ENCODE measurements at places on chromosomes 4 and X.

DNA sequence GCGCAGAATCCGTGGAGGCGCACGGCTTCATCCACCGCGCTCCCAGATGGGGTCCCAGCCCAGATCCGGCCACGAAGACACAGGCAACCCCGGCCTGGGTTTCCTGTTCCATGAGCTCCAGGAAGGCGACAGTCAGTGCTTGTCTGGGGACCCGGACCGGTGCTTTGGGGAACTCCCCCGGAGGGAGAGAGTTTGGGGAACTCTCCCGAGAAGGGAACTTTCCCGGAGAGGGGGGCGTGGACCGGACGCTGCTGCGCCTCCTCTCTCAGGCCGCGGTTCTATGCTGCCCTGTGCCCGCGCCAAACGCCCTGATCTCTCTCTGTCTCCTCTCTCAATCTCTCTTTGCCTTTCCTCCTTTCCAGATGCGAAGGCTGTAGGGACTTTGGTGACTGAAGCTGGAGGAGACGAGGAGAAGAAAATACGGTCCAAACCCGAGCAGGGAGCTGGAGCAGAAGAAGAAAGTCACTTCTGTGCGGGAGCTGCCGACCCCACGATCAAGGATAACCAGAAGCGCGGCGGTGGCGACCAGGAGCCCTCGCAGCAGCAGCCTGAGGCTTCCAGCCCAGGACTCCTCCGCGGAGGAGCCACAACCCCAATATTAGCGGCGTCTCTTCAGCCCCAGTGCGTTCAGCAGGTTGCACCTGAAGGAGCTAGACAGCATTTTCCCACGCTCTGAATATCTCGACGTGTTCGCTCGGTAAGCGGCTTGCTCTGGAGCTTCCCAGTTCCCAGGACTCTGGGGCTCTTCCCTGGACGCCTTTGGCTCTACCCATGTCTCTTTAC, 47.6 kb upstream of the NKAP start:
- DNase-seq: no peak

GRCh38 chr4:173418639-173419038, 19.7 kb upstream of the SCRG1 start:
- DNase-seq: no peak

DNA sequence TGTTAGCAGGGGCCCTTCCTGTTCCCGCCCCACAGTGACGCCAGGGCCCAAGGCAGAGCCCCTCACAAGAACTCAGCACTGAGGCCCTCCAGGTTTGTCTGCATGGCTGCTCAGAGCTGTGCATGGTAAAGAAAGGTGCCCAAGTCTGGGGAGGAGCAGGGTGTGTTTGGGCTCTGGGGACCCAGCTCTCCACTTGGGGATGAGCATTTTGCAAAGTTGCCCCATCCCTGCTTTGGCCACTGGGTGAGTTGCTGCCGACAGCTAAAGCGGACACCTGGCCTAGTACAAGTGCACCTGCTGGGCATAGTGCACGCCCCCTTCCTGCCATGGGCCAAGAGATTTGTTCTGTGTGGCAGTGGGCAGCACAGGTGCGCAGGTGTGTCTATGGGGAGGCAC, 2.0 kb upstream of the MXD4 start:
- no peak for DNase-seq

GRCh38 chr4:173264684-173265185, 69.4 kb downstream of the HMGB2 start:
- DNase-seq: no peak

- DNase-seq: no peak
Observed at GRCh38 chr4:105458001-105458400, 15.9 kb downstream of the PPA2 start.

- DNase-seq: no peak
Observed at GRCh38 chr4:53557669-53558064, 33.6 kb downstream of the LNX1 start.

GRCh38 chr4:1628892-1629698, 55.0 kb downstream of the FAM53A start:
- peak; percentile 55 for DNase-seq

GRCh38 chr4:101345271-101345595, 2.1 kb downstream of the PPP3CA start:
- no peak for DNase-seq

DNA sequence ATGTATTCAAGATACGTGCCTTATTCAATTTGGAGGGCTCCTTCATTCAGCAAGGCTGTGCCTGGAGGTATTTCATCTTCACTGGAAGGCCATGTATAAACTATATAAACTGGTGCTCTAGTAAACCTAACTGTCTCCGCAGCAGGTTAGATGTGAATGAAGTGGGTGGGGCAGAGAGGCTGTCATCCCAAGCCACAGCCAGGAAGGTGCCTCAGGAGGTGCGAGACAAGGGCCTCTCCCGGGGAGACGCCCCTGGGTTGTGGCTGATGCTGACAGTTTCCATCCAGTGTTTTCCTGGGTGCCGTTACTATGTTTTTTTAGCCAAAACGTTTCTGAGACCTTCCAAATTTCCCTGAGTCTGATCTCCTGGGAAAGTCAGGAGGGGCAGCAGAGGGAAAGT, 221.5 kb upstream of the RPL34 start:
- no peak for DNase-seq

- no peak for DNase-seq
Observed at GRCh38 chr4:1777822-1778641, 15.1 kb upstream of the FGFR3 start.

DNA sequence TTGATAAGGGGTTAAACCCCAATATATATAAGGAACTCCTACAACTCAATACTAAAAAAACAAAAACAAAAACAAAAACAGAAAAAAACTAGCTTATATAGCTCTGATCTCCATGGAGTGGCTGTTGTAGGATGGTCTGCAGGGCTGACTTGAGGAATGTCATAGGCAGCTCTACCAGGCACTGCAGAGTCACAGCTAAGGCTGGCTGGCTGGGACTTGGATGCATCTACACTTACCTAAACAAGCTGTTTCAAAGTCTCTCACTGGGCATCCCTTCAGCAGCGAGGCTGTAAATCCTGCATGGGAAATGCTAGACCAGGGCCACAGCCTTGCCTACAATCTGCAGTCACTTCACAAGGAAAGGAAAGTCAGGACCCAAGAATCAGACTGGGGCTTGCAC, 61.3 kb downstream of the HOPX start:
- DNase-seq: no peak

GRCh38 chr4:149972407-149972806, 105.8 kb upstream of the DCLK2 start:
- DNase-seq: no peak

DNA sequence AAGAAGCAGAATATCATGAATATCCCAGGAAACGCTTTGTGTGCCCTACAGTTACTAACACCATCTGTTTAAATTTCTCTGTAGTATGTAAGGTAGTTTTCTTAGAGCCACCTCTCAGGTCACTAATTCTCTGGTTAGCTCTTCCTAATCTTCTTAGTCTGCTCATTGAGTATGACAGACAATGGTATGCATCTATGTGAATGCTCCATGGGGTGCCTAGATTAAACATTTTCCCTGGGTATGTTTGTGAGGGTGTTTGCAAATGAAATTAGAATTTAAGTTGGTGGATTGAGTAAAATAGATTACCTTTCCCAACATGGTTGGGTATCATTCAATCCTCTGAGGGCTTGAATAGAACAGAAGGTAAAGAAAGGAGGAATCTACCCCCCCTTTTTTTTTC, 233.0 kb downstream of the PCDH18 start:
- DNase-seq: no peak

GRCh38 chr4:186726426-186727168, 2.9 kb upstream of the FAT1 start:
- no peak for DNase-seq

DNA sequence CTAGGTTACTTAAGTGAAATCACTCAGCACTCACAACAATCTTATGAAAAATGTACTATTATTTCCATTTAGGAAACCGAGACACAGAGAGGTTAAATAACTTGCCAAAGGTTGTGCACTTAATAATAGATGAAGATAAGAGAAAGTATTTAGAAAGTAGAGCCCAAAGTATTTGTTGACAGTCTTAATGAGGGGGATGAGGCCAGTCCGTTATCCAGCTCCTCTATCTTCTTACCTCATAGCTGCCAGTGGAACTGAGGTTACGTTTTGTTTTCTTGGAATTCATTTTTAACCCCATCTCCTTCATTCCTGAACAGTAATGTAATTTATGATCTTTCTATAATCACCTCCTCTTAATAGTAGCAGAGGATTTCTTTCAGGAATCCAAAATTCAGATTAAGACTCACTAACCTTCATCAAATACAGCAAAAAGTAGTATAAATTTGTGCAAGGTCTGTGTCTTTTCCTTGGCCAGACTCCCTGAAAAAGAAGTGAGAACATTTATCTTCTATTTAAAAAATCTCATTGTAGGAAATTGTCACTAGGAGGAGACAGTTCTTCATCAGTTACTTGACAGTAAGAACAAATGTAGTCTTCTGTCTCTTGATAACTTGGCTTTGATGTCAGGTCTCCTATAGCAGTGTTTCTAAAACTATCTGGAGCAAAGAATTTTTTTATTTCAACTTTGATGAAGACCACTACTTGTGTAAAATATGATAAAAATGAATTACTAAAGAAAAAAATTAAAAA, 35.5 kb downstream of the F8 start:
- DNase-seq: no peak

DNA sequence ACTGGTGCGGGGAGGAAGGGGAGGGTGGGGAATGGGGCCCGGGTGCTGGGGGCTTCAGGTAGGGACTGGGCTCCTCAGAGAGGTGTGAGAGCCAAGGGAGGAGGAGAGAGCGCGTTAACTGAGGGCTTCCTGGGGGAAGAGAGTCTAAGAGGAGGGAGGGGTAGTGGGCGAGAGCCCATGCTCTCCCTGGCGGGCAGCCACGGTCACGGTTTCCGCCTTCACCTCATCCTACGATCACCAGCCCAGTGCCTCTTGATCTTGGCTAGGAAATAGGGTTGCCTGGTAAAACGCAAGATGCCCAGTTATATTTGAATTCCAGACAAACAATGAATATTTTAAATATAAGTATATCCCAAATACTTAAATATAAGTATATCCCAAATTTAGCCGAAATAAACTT, 60.8 kb upstream of the GRPEL1 start:
- DNase-seq: no peak

GRCh38 chr4:185792384-185793115, 19.4 kb downstream of the SORBS2 start:
- no peak for DNase-seq

GRCh38 chrX:24396931-24397279, 36.5 kb downstream of the SUPT20HL1 start:
- no peak for DNase-seq

GRCh38 chr4:172207258-172207657, 394.1 kb downstream of the GALNTL6 start:
- DNase-seq: no peak

GRCh38 chrX:43016021-43016420, 238.1 kb upstream of the PPP1R2C start:
- no peak for DNase-seq

DNA sequence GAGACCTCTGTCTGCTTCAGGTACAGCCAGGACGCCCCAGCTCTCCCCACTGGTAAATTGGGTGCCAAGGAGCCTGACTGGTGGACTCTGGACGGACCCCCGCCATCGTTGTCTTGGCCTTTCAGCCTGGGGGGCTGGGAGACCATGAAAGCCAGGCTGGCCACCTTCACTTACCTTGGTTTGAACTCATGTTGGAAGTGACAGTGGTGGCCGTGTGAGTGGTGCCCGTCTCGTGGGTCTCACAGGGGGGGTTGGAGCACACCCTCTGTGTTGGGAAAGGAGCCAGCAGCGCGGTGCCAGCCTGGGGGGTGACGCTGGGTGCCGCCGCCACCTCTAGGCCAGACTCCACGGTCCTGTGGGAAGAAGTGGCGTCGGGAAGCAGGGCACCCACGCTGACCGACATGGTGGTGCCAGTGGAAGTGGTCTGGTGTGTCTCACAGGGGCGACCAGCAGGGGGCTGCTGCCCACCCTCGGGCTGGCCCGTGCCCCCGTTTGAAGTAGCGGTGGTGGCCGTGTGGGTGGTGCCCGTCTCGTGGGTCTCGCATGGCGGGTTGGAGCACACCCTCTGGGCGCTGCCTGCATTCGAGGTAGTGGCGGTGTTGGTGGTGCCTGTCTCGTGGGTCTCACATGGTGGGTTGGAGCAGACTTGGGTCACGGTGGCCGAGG, 9.6 kb upstream of the RENBP start:
- DNase-seq: no peak

DNA sequence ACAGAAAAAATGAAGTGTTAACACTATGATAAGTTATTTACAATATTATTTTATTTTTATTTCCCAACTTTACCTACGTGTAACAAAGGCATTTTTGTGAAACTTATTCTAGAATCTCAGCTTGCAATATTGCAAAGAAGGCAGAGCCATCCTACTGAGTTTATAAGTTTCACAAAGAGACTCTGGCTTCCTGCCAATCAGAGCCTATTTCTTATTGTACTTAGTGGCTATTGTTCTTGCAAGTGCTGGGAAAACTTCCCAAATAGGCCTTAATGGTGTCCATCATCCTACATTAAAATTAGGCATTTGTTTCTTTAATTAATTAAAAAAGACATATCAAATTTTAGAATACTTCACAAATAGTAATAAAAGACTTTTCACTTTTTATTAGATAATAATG, 233.2 kb downstream of the EPHA5 start:
- DNase-seq: no peak

- DNase-seq: no peak
Observed at GRCh38 chr4:55733932-55734331, 85.7 kb upstream of the EXOC1L start.

GRCh38 chr4:13599159-13599558, 28.4 kb downstream of the BOD1L1 start:
- no peak for DNase-seq

- no peak for DNase-seq
Observed at GRCh38 chr4:3355266-3355748, 62.5 kb downstream of the RGS12 start.

- DNase-seq: no peak
Observed at GRCh38 chrX:12999422-12999821, 24.5 kb downstream of the TMSB4X start.

- DNase-seq: no peak
Observed at GRCh38 chrX:7133050-7133440, 14.5 kb upstream of the STS start.

DNA sequence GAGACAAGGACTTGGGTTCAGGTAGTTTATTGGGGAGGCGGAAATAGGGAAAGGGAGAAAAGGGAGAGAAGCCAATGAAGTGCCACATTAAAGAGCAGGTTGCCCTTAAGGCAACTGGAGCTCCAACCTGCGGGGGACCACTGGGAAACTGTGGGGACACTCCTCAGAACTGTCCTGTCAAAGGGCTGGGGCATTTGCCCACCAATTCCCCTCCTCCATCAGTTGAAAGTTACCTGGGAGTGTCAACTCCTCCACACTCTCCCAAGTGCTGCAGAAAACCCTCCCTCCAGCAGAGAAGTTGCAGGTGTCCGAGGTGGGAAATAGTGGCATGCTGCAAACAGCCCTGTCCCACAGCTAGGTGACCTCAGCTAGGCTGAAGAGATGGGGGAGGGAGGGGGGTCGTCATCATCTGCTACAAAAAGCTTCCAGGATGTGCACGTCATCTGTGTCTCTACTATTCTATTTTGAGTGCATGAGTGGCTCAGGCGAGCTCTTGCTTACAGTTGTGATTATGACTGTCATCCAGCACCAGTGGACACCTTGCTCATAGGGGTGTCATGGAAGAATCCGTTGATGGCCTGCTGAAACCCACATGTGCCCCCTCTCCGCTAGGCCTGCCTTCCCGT, 41.5 kb upstream of the XPNPEP2 start:
- DNase-seq: no peak
